ENCODE measurements at places on chromosomes 2 and 18. TPM values are rescaled to one million over a fixed set of nuclear protein-coding genes. Genes with fewer than 3 reads are reported as not detected.

SERPINB3 gene
- not detected for total RNA-seq

DNA sequence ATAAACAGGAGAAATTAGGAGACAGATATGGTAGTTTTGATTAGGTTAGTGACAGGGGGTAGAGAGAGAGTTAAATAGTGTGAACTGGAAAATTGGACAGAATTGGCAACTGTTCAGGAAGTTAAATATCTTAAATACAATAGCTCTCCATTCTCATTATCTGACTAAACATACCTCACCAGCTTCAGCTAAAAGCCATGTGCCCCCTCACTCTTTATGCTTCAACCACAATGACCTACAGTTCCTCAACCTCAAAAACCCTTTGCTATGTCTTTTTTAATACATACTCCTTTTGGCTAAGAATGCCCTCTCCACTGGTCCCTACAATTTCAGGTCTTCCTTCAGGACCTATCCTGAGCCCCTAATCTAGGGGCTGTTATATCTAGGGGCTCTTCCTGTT lies 740.2 kb upstream of the ZEB2 start:
- no peak for DNase-seq

- DNase-seq: peak; percentile 46
These were observed at the start of gene TSHZ1 for GRCh38 chr18:75210274-75211001. TSHZ1 (plus strand) TSS chr18:75210797; CDS start chr18:75211877, 1,080 bp downstream.

DNA sequence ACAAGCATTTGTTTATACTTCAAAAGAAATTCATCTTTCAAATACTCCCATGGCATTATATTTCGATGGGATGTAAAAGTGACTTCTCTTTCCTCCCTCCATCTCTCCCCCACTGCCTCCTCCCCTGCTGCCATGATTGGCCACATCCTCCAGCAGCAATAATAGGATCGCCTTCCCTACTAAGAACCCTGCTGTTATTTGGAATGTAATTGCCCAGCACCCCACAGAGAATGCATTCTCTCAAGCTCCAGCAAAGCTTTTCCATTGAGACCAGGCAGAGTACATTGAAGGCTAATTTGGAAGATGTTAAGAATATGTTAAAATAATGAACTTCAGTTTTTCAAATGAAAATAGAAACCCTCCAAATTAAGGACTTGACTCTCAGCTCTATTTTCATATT lies 375.4 kb upstream of the ACVR2A start:
- no peak for DNase-seq

GPR35 gene
- total RNA-seq: 1.7 TPM

DNA sequence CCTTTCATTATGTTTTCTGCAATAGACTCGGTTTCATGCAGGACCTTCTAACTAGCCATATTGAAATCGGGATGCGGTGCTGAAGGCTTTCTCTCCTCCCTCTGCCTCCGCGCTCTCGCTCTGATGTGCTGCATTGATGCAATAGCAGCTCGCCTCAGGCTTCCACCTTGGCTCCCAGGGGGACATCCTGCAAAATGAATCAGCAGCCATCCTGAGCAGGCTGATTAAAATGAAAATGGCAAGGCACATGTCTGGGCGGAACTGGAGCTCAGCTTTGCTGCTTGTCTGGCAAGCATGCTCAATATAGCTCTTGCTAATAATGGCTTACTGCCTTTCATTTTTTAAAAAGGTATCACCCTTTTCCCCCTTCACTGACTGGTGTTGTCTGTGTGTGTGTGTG lies 806 bp upstream of the MYT1L start:
- DNase-seq: no peak

GRCh38 chr2:134852518-134852917 lies 14.1 kb downstream of the ACMSD start:
- DNase-seq: no peak

RAD51AP2 gene
- not detected for total RNA-seq

GRCh38 chr18:26442126-26442525 lies 106.2 kb downstream of the KCTD1 start:
- no peak for DNase-seq

GRCh38 chr2:150480241-150480640 lies 7.2 kb downstream of the RND3 start:
- DNase-seq: no peak

CXCR1 gene
- not detected for total RNA-seq

CMPK2 gene
- total RNA-seq: 9.4 TPM

DNA sequence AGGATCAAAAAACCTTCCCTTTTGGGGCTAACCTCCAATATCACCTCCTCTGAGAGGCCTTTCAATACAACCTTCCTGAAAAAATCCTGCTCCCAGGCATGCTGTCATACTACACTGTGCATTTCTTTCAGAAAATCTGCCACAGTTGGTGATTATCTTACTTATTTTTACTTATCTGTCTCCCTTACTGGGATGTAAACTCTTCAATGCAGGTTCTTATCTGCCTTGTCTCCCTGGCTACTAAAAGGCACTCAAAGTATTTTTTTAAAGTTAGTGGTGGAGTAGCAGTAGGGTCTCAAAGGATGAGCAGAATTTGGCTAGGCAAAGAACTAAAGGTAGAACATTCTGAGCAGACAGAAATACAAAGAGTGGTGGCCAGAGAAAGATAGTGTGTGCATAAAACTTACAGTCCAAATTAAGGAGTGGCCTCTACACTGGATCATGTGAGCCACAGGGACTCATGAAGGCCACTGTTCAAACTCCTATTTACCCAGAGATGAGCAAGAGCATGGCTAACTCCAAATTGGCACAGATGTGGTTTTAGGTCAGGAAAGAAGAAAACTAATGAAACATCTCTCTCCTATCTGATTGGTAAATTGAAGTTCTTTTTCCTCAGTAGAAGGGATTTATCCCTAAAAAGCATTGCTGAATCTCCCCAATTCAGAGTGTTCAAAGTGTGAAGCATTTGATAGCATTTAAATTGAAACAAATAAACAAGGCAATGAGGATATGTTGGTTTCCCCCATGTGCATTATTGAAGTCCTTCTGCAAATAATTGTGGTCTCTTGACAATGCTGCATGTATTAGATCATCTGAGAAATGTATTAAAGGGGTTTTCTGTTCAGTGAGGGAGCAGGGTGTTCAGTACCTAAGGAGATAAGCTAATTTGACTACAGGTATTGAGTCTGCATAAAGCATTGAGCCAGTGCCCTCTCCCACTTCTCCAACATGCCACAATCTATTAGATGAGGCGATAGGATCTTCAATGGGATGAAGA lies 285.5 kb downstream of the MREG start:
- no peak for DNase-seq

DNA sequence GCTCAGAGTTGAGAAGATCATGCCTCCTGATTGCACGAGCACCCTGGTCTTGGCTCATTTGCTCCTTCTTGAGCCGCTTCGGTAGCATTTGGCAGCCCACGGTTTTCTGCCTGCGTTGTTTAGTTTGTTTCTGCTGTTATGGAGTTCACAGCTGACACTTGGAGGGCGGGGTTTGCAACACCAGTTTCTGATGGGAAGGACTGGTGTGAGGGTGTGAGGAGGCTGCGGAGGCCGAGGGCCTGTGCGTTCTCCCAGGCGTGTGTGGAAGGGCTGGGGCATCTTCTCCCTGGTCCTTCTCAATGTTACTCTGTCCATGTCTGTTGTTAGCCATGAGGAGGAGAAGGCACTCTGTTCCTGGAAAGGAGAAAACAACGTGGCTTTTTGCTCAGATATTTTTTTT lies 22.9 kb downstream of the NFATC1 start:
- no peak for DNase-seq

GRCh38 chr2:108125581-108125980 lies 114.2 kb upstream of the SULT1C3 start:
- DNase-seq: no peak

DNA sequence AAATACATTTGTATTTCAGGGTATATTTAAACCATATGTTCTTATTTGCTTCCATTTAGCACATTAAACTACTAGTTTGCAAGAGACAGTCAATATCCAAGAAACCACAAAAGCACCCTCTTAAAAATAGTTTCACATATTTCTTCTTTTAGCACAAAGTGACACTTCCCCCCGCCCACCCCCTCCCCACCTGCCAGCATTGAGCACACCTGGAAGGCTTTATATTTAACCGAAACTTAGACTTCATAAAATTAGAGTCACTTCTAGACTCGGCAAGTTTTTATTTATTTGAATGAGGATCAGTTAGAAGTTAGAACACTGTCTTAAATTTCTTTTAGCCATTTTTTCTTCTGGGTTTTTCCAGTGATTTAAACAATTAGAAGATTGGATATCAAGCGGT lies 355.9 kb upstream of the FIGN start:
- no peak for DNase-seq

DNA sequence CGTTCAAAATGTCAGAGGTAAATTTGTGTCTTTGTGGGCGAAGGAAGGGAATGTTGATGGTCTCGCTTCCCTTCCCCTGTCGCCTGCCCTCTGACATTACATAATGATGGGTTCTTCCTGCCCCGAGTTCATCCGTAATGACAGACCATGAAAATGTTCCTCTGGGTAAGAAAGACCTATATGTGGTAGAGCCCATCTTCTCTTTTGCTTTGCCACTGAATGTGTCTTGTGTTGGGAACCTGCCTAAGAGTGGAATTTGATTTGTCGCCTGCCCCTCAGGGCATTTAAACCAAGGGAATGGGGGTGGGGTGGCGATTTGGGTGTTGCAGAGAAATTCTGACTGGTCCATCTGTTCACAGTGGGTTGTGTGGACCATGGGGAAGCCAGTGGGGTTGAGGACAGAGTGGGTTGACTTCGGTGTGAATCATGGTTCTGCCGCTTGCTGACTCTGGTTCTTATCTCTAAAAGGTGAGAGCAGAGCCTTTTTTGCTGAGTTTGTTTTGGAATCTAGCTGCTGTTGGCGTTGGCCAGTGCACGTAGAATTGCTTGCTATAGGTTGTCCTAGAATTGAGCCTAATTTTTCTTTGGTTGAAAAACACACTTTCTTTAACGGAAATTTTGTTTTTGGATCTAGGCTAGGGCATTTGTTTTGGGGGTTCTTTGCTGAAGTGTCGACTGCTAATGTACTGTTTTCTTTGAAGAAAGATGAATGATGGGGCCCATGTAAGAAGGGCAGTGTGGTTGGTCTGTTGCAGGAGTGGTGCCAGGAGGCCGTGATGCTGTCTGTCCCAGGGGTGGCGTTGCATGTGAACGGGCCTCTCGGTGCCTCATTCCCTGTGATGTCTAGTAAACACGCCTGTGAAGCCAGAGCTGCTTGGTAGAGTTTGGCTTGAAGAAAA lies 1.3 kb downstream of the INPP4A start:
- no peak for DNase-seq

DNA sequence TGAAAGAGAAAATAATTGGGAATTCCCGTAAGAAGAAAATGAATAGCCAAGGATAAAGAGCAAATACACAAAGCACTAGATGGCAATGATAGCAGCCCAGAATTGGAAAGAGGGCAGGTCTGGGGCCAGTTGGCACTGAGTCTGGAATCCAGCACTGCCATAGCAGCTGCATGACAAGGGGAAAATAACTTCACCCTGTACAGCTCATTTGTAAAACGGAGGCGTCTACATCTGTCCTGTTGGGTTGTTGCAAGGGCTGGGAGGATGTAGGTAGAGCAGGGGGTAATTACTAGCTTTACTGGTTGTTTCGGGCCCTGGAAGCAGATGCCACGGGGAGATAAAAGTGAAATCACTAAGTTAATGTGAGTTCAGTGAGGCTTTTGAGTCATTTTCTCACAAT lies 110.0 kb upstream of the RASGRP3 start:
- no peak for DNase-seq

PSMA8 gene
- not detected for total RNA-seq

- DNase-seq: no peak
These were observed 20.8 kb downstream of the FAM171B start for GRCh38 chr2:186714611-186715010.

GRCh38 chr2:239216614-239217273 lies 184.1 kb downstream of the HDAC4 start:
- no peak for DNase-seq

GRCh38 chr18:62334120-62334519 lies 9.0 kb downstream of the TNFRSF11A start:
- DNase-seq: no peak

ANKAR gene
- 47.0 TPM for total RNA-seq

All from uterus (tissue), 4 donors.